ENCODE measurements at places on chromosomes 3 and 15.

GRCh38 chr3:100443690-100444089 lies 42.4 kb downstream of the LNP1 start:
- DNase-seq: no peak

- no peak for DNase-seq
Observed at GRCh38 chr3:114331007-114331406, 37.2 kb downstream of the TIGIT start.

DNA sequence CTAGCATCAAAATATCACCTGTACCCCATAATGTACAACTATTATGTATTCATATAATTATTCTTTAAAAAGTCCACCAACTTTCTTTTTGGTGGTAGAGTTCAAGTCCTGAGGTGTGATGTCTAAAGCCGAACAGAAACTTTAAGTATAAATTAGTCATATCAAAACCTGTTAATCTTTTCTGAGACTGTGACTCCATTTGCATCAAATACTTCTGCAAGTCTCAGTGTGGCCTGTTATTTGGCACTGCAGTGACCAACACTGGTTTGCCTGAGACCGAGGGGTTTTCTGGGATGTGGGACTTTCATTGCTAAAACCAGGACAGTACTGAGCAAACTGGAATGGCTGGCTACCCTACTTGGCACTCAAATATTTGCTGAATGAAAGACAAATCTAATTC lies 7.3 kb downstream of the NGLY1 start:
- no peak for DNase-seq

DNA sequence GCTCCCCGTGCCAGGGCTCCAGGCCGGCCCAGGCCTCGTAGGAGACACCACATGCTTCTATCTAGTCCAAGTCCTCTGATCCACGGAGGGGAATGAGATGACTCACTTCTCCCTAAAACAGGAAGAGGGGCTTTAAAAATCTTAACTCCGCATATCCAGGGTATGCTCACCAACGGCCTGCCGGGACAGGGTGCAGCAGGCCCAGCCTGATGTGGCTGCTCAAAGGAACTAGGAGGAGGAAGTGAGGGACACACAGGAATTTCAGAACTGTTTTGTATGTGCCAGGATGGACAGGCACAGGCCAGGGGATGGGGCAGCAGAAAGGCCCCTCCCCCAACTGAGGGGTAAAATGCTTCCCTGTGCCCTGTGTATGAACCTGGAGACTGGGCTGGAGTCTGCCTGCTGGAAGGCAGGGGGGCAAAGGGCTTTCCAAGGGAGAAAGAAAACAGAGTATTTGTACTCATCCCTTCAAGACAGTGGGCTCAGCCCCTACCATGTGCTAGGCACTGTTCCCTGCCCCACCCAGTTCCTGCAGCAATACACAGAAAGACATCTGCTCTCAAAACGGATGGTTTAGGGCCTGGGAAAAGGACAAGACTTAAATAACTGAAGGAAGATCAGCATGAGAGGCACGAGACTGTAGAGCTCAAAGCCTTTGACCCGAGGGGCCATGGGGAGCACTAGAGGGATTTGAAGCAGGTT lies 22.1 kb downstream of the CHDH start:
- no peak for DNase-seq

GRCh38 chr3:24192469-24193056 lies 247.5 kb downstream of the NR1D2 start:
- DNase-seq: no peak

Data from stimulated activated CD8-positive, alpha-beta memory T cell treated with anti-CD3 and anti-CD28 coated beads, Interleukin-12 subunit alpha, Interleukin-12 subunit beta, amount 100 ng/mL, for 1 hour (primary cell).